Adrenal gland (tissue), 19 donors: ENCODE measurements at places on chromosomes 16 and 17. TPM values are rescaled to one million over a fixed set of nuclear protein-coding genes. Genes with fewer than 3 reads are reported as not detected.

Gene SCARF1
- 19.7 TPM for total RNA-seq

Gene KLHL10
- total RNA-seq = not detected

Gene PMP22
- total RNA-seq = 71.1 TPM

Gene BRCA1
- total RNA-seq = 10.4 TPM
